NCI-H2081 treated with DMSO at 0.1 percent for 48 hours (cell line): ENCODE measurements at places on chromosomes 7 and 10.

DNA sequence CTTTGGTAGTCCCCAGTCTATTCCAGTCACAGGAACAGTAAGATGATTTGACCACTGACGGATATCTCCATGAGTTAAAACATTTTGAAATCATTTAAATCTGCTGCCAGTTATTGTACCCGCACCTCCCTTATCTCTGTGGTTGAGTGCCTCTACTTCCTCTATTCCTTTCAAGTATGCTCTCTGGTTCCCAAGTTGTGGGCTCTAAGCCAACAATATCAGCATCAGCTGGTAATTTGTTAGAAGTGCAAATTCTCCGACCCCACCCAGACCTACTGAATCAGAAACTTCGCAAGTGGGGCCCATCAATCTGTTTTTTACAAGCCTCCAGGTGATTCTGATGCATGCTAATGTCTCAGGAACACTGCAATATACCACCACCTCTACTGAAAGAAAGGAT lies 235.5 kb downstream of the CCSER2 start:
- DNase-seq: no peak

- no peak for DNase-seq
Observed at GRCh38 chr7:66832531-66833351, 88.3 kb upstream of the TMEM248 start.

DNA sequence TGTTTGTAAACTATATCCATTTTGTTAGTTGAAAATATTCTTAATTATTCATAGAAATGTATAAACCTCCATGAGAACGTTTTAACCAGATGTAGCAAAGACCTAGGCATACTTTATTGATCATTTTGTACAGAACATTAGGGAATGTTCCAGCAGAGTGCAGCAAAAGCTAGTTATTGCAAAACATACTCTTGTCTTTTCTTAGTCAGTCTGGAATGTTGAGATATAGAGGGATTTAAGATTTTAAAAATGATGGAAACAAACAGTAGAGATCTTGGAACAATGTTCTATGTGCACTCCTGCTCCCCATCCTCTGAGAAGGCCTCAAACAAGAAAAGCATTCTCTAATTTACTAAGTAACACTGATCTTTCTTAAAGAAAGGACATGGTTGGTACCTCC lies 292.1 kb downstream of the BBS9 start:
- DNase-seq: no peak

DNA sequence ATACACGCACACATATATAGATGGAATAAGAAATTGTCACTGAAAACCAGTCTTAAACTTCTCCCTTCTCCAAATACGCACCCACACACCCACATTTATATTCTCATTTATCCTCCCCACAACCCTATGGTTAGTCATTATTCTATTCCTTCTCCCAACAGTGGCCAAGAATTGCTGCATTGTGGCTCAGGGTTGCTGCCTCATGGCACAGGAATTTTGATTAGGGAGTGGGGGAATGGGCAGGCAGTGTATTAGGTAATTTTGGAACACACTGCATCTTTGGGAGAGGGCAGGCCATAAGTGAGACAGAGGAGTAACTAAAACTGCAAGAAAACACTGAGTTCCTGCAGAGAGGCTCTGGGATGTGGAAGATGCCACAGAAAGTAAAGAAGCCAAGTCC lies 35.7 kb downstream of the NAPEPLD start:
- no peak for DNase-seq

- no peak for DNase-seq
Observed at GRCh38 chr7:143279186-143280098, 5.3 kb upstream of the TMEM139 start.

GRCh38 chr10:11367505-11367904 lies 243.9 kb downstream of the USP6NL start:
- DNase-seq: no peak
